Bronchial epithelial cell (primary cell): ENCODE measurements at places on chromosomes 3 and 15. TPM values are rescaled to one million over a fixed set of nuclear protein-coding genes. Genes with fewer than 3 reads are reported as not detected.

Gene POLR2H
- 48.4 and 112 TPM in 2 replicates for total RNA-seq

Gene MLF1
- 5.5 and 12.2 TPM in 2 replicates for total RNA-seq

Gene A4GNT
- not detected in 2 replicates for total RNA-seq

Gene SH3GL3
- 0.51 and 1.1 TPM in 2 replicates for total RNA-seq

Gene TSEN2
- 16.6 and 21.3 TPM in 2 replicates for total RNA-seq

Gene SI
- not detected in 2 replicates for total RNA-seq

Gene PLSCR5
- total RNA-seq = not detected in 2 replicates

Gene ASB14
- total RNA-seq = not detected in 2 replicates

Gene ZNF860
- total RNA-seq = 2.8 and 3.7 TPM in 2 replicates

Gene TRIM42
- not detected in 2 replicates for total RNA-seq

Gene GNAT1
- 0.26 TPM in 1 of 2 replicates, not detected in the other for total RNA-seq

Gene KCNMB2
- not detected in 2 replicates for total RNA-seq

Gene TBCCD1
- 13.7 and 14.7 TPM in 2 replicates for total RNA-seq
